ENCODE measurements at places on chromosomes 1 and 21.
A peak's percentile ranks its signal among the peaks of the same experiment; 100 is the strongest.

- no peak for DNase-seq
These were observed 57.5 kb downstream of the KCNT2 start for GRCh38 chr1:196550731-196551130.

- no peak for DNase-seq
These were observed 218.8 kb downstream of the NTNG1 start for GRCh38 chr1:107359472-107360241.

- no peak for DNase-seq
These were observed 28.9 kb upstream of the ACTN2 start for GRCh38 chr1:236657398-236657797.

DNA sequence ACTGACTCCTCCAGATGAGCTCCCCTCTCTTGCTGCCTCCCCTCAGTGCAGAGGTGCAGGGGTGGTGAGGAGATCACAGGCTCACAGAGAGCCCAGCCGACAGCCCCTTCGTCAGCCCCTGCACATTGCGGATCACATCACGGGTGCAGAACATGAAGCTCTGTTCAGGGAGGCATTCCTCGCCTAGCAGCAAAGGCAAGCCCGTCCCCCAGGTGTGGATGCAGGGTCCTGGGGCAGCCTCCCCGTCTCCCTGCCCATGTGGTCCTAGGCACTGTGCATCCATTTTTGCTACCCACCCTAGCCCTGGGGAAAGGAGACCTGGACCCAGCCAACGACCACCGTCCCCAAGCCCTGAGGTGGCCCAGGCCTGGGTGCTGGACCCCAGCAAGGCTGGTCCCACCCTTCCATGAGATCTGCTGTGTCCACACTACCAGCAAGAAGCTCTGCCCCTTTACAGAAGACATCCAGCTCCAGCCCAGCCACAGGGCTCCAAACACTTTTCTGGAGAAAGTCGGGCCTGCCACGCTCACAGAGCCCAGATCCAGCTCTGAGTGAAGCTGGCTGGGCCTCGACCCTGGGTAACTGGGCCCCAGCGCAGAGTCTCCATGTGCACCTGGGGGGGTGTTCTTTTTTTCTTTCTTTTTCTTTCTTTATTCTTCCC, 248.7 kb downstream of the NPHP4 start:
- no peak for DNase-seq

DNA sequence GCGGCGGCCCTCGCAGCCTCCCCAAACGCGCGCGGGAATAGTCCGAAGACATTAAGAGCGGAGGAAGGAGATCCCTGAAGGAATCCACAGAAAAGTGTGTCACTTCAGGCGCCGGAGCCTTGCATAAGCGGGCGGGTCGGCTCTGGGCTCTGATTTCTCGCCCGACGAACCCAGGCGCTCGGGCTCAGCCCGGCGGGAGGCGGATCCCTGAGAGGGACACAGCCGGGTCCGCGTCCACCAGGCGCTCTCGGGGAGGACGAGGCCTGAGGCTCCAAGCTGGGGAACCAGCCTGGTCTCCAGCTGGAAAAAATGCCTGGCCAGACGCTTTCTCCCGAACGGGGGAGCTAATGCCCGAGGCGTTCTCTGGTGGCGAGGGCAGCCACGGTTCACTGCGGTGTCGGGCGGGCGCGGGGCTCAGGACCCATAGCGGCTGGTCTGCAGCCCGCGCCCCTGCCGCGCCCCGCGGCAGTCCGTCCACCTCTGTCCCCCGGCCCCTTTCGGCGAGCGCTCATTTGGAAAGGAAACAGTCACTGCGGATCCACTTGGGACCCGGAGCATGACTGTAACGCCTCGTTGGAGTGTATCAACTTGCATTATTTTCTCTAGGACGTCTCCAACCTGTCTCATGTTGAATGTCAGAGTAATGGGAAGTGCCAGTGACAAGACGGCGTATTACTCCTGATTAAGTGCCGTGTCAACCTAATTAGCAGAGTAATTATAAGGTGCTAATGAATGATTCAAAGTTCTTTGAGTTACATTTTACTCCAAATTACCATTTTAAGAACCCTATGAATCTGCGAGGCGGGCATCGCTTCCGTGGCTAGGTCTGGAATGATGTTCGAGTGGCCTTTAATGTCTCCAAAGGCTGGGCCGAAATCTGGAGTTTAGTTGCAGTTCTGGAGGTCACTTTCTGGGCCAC, 1.6 kb upstream of the BARHL2 start:
- DNase-seq = no peak

DNA sequence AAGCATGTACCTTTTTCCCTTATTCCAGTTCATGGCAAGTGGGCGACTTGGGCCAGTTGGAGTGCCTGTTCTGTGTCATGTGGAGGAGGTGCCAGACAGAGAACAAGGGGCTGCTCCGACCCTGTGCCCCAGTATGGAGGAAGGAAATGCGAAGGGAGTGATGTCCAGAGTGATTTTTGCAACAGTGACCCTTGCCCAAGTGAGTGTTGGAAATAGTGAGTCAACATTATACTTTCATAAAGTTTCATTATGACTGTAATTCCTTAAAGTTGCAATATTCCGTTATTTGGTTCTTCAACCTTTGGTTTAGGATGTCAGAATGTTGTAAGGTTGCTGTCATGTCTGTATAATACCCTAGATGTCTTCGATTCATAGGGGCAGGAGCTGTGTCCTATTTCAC, 230.5 kb downstream of the TPR start:
- DNase-seq = no peak

DNA sequence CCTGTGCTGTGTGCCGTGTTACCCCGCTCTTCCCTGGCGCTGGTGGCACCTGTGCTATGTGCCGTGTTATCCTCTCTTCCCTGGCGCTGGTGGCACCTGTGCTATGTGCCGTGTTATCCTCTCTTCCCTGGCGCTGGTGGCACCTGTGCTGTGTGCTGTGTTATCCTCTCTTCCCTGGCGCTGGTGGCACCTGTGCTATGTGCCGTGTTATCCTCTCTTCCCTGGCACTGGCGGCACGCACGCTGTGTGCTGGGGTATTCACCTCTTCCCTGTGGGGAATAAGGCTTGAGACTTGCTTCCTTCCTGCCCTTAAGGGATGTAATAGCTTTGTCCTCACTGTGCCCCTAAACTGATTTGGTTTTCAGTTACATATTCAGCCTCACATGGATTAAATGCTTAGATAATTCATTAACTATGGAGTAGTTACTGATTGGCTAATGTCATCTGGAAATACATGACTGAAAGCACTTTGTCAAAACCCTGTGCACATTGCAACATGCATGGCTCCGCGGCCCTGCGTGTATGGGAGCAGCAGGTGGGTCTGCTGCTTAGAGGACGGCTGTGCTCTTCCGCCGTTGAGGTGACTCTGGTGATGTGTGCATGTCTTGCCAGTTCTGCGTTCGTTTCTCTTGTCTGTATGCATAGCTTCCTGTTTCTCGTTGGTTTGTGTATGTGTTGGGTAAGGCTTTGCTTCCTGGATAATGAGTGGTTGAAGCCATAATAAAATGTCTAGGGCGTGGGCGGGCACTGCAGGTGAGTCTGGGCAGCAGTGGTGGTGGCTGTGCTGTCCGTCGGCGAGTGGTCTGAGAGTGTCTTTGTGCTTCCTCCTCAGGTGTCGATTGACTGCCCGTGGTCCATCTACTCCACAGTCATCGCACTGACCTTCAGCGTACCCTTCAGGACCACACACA, 17.9 kb upstream of the PWP2 start:
- DNase-seq = no peak

DNA sequence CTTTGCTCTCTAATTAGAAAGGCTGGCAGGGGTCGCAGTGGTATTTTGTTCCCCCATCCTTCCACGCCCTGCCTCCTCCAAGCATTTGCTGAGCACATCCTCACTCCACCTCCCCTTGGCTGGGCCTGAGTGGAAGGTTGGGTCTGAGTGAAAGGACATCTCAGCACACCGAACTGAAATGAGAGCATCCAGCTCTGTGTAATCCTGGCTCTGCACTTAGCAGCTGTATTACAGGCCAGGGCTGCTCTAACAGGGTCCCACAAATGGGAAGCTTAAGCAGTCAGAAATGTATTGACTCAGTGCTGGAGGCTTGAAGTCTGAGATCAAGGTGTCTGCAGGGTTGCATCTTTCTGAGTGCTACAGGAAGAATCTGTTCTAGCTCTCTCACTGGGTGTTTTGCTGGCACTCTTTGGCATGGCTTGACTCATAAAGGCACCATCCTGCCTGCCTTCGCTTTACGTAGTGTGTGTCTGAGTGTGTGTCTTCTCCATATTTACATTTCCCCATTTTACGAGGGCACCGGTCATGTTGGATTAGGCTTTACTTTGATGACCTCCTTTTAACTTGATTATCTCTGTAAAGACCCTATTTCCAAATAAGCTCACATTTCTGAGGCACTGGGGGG, 48.5 kb upstream of the IGSF21 start:
- no peak for DNase-seq

DNA sequence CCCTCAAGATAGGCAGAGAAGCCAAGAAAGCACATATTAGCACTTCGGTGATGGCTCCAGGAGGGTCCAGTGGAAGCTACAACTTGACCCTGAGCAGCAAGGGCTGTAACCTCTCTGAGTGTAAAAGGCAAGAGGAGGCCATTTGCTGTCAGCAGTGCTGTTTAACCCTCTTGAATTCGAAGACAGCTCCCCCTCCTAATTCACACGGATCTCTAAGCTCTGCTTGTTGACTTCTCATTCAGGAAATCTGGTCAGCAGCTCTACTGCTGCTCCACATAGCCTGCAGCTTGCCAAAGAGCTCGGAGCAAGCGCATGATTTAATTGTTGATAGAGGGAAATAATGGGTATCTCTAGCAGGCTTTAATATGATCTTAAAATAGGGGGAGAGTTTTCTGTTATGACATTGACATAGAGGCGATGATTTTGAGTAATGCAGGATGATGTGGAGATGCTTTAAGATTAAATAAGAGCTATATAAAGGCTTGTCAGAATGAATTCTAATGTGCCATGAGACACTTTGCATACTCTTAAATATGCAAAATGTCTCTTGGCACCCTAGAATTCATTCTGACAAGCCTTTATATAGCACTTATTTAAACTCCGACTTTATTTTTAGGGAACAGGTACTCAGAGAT, 79.4 kb upstream of the USH2A start:
- DNase-seq = no peak

GRCh38 chr1:50742523-50742922, 217.5 kb downstream of the FAF1 start:
- DNase-seq = no peak

DNA sequence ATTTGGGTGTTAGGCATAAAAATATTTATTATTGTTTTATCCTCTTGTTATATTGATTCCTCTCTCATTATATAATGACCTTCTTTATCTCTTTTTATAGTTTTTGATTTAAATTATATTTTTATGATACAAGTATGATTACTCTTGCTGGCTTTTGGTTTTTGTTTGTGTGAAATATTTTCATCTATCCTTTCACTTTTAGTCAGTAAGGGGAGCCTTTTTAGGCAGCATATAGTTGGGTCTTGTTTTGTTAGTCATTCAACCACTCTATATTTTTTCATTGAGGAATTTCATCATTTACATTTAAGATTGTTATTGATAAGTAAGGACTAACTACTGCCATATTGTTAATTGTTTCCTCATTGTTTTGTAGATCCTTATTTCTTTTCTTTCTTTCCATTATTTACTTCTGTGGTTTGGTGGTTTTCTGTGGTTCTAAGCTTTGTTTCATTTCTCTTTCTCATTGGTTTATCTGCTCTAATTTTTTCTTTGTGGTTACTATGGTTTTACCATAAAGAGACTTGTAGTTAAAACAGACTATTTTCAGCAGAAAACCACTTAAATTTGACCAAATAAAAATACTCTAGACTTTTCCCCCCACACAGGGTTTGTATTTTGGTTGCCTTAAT, 593.1 kb downstream of the NUF2 start:
- DNase-seq = no peak

- DNase-seq = peak; percentile 93
These were observed 21.9 kb downstream of the ERG start for GRCh38 chr21:38476385-38476784.

DNA sequence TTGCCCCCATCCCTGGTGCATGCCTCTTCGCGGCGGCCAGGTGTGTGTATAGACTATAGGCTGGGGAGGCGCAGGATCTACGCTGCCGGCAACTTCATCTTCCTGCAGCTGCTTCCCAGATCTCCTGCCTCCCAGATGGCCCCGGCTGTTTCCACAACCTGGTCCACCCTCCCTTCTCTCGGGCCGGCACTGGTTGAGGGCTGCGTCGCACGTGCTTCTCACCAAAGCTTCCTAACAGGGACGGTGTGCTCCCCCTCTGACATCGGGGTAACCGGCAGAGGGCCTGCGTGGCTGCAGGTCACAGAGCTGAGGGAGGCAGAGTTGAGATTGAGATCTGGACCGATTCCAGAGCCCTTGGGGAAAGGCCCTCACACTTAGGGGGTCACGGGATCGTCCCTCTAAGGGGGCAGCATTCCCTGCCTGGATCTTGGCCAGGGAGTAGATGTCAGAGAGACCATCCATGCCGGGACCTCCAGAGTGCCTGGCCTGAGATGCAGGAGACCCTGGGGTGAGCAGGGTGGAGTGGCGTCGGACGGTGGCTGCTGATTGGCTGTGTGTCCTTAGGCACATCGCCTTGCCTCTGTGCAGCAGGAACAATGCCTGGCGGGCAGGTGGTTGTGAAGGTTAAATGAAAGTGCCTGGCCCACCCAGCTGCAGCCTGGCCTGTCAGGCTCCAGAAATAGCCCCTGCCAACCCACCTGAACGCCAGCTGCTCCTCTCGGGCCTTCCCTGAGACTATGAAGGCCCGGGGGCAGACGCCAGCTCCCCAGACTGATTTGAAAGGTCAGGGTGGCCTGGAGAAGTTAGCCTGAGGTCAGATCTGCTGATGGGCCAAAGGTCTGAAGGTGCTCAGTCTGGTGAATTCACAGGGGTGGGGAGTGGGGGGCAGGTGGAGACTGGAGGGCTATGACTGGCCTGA, 6.1 kb upstream of the MASP2 start:
- DNase-seq = no peak

GRCh38 chr21:18743531-18743930, 339.9 kb upstream of the TMPRSS15 start:
- no peak for DNase-seq

DNA sequence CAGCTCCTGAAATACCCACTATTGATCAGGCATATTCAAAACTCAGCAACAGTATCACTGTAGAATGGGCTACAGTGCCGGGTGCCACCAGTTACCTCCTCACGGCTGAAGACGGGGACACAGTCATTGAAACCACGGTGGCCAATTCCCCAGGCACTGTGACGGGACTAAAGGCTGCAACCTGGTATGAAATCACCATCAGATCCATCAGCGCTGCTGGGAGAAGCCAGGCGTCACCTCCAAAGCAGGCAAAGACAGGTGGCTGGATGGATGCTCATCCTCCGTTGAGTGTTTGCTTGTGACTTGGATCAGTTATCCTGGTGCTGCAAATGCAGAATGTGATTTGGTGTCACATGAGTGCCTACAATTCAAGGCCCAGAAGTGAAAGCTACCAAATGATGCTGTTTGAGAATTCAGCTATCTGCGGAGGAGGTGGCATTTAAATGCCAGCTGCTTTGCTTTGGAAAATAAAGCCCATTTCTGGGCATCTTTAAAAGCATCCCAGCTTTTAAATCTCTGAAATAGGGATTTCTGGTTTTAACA, 5.1 kb downstream of the FNDC7 start:
- no peak for DNase-seq
